ENCODE measurements at places on chromosomes 1 and 21.
A peak's percentile ranks its signal among the peaks of the same experiment; 100 is the strongest.

DNA sequence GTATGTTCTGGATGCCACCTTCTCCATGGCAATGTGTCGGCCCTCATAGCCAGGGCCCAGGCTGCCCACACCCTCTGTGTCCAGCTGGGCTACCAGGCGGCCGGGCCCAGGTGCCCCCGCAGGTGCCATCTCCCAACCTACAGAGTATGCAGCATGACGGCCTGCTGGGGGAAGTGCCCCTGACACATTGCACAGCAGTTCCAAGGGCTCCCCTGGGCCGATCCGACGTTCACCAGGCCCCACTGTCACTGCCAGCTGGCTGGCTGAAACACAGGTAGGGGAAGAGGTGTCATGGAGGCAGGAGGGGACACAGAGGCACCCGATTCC is 5.4 kb downstream of the IGSF8 start:
- DNase-seq, result no peak

GRCh38 chr1:50027794-50028193 is 4.0 kb upstream of the AGBL4 start:
- no peak for DNase-seq

DNA sequence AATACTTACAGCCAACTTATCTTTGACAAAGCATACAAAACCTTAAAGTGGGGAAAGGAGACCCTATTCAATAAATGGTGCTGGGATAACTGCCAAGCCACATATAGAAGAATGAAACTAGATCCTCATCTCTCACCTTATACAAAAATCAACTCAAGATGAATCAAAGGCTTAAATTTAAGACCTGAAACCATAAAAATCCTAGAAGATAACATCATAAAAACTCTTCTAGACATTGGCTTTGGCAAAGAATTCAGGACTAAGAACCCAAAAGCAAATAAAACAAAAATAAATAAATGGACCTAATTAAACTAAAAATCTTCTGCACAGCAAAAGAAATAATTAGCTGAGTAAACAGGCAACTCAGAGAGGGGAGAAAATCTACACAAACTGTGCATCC is 335.6 kb upstream of the PBX1 start:
- DNase-seq, result no peak

- DNase-seq, result no peak
Observed at GRCh38 chr1:95353194-95353593, 119.2 kb downstream of the RWDD3 start.

- peak; percentile 51 for DNase-seq
Observed at GRCh38 chr1:47710329-47711071, 272.7 kb downstream of the FOXD2 start.

GRCh38 chr1:23019863-23020625 is 776 bp downstream of the KDM1A start:
- DNase-seq, result peak; percentile 5

GRCh38 chr1:167774710-167775109 is 52.9 kb downstream of the MPZL1 start:
- DNase-seq, result no peak

DNA sequence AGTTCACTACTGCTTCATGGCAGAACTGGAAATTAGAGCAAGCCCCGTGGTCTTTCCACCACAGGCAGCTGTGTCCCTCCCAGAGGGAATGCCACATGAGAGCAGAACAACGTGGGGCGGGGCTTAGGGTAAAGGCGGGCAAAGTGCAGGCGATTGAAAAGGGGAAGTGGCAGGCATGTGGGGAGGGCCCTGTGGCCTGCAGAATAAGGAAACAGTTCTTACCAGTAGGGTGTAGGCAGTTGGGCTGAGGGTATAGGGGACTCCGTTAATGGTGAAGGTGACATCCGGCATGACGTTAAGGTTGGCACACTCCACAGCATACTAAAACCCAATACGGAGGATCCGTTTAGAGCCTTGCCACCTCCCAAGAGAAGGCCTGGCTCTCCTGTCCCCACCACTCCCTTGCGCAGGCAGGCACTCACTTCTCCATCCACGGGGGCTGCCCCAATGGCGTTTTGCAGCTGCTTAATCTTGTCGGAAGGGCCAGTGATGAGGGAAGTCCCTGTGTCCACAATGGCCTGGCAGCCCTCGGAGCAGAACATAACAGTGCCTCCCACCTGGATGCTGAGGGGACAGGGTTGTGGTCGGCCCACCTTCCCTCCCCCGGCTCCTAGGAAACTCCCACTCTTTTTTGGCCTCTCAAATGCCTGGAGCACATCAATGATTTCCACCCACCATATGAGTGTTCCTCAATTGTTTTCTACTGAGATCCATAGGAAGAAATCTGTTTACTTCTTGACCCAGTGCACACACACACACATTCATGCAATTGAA is 9.1 kb upstream of the RAB7B start:
- DNase-seq, result no peak

GRCh38 chr1:67571901-67572593 is 113.0 kb upstream of the GADD45A start:
- DNase-seq, result no peak

DNA sequence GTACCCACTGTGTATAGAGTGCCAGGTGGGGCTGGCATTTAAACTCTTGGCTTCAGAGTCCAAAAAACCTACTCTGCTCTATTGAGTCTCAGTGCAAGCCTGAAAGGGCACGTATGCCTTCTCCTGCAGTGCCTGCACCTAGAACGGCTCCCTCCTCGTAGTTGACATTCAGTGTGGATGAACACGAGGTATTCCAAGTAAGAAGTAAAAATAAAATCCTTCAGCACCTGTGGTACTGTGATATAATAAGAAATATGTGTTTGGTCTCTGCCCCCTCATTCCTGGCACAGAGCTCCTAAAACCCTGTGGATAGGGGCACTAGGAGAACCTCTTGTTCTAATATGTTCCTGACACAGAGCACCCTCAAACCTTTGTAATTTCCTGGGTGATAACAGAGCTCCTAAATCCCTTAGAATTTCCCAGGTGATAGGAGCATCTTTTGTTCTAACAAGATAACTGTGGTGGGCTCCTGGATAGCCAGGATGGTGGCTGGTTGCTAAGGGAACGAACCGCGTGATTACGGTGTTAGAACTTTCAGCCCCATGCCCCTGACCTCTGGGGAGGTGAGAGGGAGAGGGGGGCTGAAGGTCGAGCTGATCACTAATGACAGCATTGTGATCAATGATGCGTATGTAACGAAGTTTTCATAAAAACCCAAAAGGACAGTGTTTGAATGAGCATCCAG is 16.8 kb downstream of the UCK2 start:
- no peak for DNase-seq

- DNase-seq, result peak; percentile 16
Observed at GRCh38 chr1:212607913-212608391, 609 bp upstream of the ATF3 start.

DNA sequence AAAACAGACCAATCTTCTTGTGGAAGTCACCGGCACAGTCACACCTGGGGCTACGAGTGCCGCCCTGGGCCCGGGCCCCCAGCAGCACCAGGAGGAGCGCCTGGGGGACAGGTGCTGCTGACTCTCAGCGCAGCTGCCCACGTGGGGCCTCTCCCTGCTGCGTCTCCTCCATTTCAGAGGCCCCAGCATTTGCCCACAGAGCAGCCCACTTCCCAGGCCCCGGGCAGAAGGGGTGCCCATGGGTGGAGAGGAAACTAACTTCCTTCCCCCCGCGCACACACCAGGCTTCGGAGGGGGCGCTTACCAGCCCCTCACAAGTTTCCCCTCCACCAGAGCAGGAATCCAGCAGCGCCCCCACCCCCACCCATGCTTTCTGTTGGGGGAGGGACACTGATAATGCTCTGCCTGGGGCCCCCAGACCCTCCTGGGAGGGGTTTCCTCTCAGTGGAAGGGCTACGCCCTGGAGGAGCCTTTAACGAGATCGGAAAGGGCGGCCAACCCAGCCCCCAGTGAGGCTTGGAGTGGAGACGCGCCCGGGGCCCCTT is 440 bp downstream of the TNFRSF25 start:
- DNase-seq, result peak; percentile 71

- no peak for DNase-seq
Observed at GRCh38 chr1:8061673-8062386, 35.7 kb upstream of the ERRFI1 start.

- no peak for DNase-seq
Observed at GRCh38 chr1:216562383-216562782, 139.1 kb upstream of the USH2A start.

DNA sequence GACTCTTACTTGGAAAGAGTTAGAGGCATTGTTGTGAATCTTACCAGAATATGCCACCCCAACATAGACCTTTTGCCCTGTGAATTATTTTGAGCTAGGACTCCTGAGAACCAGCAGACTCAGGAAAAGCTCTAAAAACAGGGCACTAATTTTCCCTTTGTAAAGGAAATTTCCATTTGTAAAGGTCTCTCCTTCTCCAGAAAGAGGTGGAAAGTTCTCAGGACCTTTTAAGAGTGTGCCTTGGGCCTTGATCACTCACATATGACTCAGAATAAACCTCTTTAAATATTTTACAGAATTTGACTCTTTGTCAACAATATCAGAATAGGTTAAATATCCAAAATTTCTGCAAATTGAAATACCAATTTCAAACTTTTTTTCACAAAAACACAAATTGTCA is 721.8 kb upstream of the NCAM2 start:
- no peak for DNase-seq

DNA sequence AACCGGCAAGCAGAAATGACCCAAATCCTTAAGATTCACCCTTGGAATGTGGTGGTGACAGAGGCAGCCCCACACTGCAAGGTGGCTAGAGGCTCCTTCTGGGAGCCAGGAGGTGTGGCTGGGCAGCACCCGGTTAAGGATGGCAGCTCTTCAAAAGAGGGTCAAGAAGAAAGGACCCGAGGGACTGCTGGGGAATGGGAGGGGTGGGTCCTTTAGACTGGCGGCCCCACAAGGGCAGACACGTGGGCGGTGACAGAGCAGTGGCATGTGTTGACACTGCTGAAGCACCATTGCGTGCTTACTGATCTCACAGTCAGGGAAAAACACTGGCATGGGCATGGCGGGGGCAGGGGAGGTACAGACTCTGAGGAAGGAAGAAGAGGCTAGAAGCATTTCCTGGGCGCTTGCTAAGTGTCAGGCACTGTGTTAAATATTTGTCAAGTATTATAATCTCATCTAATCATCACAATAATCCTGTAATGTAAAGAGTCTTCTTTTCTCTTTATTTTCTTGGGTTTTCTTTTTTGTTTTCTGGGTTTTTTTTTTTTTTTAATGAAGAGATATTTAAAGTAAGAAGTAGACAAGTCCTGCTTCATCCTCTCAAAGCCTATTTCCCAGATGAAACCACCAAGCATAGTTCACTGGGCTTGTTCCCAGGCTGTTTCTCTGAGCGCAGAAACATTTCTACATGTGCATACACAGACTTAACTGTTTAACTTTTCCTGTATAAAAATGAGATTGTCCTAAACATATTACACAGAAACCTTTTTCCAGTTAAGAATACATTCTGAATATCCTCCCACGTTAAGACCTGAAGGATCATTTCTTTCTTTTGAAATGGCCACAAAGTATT is 165.8 kb upstream of the EDN2 start:
- peak; percentile 68 for DNase-seq

DNA sequence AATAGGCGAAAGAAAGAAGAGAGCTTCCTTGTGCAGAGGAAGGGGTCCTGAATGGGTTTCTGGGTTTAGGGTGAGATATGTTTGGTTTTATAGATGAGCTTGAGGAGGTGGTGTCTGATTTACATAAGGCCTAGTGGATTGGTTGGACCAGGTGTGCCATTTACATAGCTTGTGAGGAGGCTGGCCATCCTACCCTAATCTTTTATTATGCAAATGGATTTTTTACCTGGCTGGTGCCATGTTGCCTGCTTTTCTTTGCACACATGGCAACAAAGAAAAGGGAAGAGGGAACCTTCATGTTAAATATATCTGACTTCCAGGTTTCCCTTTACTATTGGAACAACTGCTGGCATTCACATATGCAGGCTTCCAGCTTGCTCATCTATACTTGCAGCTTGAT is 585.3 kb downstream of the PTPRU start:
- DNase-seq, result no peak

DNA sequence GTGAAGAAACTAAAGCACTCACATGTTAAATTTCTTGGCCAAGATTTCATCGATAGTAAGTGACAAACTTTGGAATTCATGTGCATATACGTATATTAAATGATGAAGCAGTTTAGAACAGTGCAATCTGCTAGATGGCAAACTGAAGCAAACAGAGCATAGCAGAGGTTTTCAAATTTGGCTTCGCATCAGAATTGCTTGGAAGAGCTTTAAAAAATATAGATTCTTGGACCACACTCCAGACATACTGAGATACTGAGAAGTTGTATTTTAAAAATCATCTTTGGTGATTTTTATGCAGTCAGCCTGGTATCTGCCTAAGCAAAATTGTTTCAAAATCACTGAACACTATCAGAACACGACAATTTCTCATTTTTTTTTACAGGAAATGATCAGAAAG is 709.2 kb downstream of the PLA2G4A start:
- no peak for DNase-seq

GRCh38 chr1:178126261-178126660 is 32.4 kb downstream of the RASAL2 start:
- DNase-seq, result no peak

DNA sequence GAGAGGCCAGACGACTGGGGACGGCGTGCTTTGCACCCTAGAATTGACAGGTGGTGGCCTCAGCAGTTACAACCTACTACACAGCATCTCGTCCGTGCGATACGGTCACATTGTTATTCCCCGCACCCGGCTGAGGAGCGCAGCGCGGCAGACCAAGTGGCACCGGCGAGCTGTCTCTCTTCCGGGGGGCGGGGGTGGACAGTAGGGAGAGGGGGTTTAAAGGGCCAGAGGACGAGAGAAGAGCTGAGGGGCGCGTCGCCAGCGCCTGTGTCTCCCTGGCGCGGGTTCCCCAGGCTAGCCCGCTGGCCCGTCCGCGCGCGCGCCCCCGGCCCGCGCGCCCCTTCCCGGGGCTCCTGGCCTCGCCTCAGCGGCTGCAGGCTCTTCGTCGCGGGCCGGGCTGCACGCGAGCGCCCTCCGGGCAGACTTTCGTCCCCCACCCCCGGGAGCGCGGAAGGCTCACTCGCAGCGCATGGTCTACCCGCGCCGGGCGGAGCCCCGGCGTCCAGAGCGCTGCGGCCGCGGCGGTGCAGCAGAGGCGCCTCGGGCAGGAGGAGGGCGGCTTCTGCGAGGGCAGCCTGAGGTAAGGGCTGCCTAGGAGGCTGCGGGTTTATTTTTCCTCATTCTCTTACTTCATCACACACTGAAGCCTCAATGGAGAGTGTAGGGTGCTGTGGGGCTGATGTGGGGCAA is at the start of gene PDE4B:
Gene PDE4B, plus strand, starts transcription at position 227 of the 690 bp plus-strand sequence.
- DNase-seq, result no peak

DNA sequence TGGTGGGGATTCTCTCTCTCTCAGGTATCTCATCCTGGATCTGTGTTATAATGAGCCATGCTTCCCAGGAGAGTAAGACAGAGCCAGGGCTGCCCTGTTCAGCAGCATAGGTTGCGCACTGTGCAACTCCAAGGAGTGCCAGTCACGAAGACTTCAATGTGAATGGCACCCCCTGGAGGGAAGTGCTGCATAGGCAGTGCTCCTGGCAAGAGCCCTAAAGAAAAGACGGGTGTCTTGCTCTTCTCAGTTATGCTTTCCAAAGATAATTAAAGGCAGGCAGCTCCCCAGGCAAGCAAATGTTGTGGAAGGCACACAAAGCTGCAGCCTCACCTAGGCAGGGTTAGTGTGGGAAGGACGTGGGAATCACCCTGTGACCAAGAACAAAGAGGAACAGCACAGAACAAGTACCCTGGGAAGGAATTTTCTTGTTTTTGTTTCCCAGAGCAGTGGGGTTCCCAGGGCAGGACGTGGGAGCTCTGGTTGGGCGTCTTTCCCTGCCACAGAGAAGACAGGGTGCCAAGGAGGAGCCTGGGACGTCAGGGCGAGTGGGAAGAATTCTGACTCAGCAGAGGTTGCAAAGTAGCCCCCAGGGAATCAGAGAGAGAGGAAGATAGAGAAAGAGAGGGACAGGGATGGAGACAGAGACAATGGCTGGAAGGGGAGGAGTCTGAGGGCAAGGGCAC is 120.9 kb downstream of the KCNN3 start:
- no peak for DNase-seq

- DNase-seq, result no peak
Observed at GRCh38 chr1:91831132-91831930, 54.6 kb downstream of the TGFBR3 start.
